NCI-H2081 treated with DMSO at 0.1 percent for 48 hours (cell line): ENCODE measurements at places on chromosomes 11 and 22.

DNA sequence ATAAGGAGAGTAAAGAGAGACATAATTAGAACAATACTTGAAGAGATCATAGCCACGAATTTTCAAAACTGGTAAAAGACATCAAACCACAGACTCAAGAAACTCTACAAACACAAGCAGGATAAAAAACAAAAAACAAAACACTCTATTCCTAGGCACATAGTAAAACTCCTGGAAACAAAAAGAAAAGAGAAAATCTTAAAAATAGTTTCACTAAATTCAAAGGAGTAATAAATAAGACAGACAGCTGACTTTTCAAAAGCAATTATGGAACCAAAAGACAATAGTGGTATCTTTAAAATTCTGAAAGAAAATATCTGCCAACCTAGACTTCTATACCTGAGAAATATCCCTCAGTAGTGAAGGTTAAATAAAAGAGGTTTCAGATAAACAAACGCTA, 9.2 kb upstream of the NARS2 start:
- DNase-seq, result no peak

GRCh38 chr22:22872722-22873708, 14.6 kb upstream of the IGLL5 start:
- no peak for DNase-seq

DNA sequence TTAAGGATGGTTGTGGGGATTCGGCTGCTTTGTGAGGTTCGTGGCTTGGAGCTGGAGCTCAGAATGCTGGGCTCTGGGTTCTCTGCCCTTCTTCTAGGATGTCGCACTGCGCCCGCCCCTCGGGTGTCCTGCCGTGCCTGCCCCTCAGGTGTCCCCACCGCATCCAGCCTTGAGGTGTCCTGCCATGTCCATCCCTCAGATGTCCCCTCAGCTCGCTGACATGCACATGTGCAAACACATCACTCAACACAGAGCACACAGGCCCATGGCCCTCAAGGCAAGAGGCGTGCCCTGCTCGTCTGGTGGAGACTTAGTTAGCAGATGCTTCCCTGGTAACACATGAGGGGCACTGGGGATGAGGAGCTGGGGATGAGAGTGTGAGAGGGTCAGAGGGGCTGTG, 359.3 kb downstream of the TBC1D22A start:
- no peak for DNase-seq

DNA sequence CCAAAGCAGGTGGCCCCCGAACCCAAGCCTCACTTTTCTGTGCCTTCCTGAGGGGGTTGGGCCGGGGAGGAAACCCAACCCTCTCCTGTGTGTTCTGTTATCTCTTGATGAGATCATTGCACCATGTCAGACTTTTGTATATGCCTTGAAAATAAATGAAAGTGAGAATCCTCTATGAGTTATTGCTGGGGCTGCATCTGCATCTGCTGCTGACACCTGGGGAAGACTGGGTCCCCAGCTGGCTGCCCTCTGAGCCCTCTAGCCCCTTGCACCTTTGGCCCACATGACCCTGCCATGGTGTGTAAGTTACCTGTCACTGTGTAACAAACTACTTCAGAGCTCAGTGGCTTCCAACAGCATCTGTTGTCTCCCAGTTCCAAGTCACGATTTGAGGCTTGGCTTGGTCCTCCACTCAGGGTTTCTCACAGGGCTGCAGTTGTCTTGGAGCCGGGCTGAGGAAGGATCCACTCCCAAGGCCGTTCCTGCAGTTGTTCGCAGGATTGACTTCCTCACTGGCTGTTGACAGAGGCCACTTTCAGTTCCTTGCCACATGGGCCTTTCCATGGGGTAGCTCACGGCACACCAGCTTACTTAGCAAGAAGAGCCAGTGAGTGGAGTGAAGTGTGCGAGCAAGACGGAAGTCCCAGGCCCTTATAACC, 13.5 kb upstream of the UVRAG start:
- no peak for DNase-seq

DNA sequence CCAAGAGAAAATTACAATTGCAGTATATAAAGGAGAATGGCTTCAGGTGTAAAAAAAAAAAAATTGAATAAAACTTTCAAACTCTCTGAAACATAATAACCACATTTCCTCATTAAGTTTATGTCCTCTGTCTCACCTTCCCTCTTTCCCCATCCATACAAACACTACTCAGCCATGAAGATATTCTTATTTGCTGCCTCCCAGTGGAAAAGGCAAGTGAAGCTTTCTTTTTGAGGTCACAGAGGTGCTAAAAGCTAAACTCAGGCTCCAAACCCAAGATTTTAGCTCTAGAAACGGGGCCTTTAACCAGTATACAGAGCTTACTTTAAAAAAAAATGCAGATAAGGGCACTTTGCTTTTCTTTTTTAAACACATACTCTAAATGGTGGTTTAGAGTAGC, 1568.5 kb downstream of the FAM181B start:
- no peak for DNase-seq

GRCh38 chr22:48644997-48645396, 1182.7 kb downstream of the BRD1 start:
- DNase-seq, result no peak

DNA sequence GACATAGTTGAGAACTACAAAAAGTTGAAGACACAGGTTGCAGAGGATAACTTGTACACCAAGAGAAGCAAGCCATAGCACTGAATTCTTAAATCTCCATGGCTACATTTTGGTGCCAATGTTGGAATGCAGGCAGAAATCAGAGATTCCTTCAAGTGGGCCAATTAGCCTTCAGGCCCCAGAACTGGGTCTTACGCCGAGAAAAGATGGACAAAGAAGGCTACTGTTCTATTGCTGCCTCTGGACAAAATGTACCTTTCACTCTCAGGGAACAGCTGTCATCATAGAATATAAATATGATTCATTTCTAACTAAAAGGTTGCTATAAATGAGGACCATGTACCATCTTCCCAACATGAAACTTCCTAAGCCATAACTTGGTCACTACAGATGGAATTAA, 13.7 kb downstream of the TMEM216 start:
- no peak for DNase-seq

- no peak for DNase-seq
These were observed 1.2 kb upstream of the CCDC117 start for GRCh38 chr22:28771195-28771791.

GRCh38 chr11:64233913-64234586, at the start of gene VEGFB:
TSS of gene VEGFB (plus strand) at chr11:64234584. CDS start at chr11:64234834, 250 bp downstream.
- DNase-seq, result no peak

GRCh38 chr11:72758690-72759389, 6.6 kb upstream of the ARAP1 start:
- DNase-seq, result no peak

DNA sequence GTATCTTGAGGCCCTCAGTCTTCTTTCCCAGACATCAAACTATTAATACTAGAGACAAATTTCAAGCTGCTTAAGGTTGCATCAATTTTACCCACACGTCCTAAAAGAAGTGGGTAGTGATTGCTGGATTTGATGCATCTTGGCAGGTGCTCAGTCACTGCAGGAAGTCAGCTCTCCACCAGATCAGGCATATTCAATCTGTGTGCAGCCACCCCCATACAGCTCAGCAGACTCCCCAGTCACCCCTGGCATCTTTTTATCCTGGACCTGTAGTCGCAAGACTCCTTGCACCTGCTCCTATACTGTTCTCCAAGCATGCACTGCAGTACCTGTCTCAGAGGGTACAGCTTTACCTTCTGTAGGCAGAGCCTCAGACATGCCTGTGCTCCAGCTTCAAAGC, 343.1 kb upstream of the ISX start:
- DNase-seq, result no peak

- DNase-seq, result no peak
These were observed 538.9 kb upstream of the API5 start for GRCh38 chr11:42772886-42773285.

DNA sequence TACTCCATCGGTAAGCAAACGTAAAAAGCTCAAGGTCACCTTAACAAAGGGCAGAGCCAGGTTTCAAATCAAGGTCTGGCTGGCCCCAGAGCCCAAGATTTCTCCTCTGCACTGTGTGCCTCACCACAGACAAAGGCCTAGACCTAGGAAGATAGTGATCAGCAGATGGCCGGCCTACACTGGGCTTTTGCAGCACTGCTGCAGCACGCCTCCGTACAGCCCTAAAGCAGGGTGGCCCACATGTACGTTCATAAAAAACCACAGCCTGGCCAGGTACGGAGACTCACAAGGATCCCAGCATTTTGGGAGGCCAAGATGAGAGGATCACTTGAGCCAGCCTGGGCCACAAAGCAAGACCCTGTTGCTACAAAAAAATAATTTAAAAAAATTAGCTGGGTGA, 106.3 kb upstream of the PITPNB start:
- no peak for DNase-seq

- no peak for DNase-seq
These were observed 1.4 kb downstream of the FAM111A start for GRCh38 chr11:59144096-59144495.

- no peak for DNase-seq
These were observed 10.1 kb downstream of the SYT12 start for GRCh38 chr11:67032830-67033551.

- DNase-seq, result no peak
These were observed at the start of gene CARD10 for GRCh38 chr22:37519268-37520195. TSS of gene CARD10 (minus strand) at chr22:37519415. CDS start at chr22:37519200, 215 bp downstream.

DNA sequence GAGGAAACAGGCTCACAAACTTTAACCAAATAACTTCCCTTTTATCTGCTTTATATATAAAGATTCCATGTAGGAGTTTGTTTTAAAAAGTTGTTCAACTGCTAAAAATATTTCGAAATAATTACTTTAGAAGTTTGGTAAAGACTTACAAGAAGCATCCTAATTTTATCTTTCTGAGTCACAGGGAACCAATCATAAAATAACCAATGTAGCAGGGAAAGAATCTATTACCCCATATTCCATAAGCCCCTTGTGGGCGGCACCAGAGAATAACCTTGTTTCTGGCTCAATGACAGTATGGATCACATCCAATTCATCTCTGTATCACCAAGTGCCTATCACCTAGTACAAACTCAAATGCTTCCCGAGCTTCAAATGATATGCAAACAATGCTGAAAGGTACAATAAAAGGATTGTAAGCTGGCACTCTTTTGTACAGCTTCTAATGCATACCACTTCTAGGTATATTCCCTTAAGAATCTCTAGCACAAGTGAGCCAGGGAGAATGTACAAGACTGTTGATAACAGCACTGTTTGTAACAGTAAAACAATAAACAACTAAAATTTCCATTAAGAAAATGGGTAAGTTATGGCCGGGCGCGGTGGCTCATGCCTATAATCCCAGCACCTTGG, 158.4 kb downstream of the ATG16L2 start:
- no peak for DNase-seq

- DNase-seq, result peak; percentile 96
These were observed 627.3 kb upstream of the KIRREL3 start for GRCh38 chr11:127627629-127628457.

DNA sequence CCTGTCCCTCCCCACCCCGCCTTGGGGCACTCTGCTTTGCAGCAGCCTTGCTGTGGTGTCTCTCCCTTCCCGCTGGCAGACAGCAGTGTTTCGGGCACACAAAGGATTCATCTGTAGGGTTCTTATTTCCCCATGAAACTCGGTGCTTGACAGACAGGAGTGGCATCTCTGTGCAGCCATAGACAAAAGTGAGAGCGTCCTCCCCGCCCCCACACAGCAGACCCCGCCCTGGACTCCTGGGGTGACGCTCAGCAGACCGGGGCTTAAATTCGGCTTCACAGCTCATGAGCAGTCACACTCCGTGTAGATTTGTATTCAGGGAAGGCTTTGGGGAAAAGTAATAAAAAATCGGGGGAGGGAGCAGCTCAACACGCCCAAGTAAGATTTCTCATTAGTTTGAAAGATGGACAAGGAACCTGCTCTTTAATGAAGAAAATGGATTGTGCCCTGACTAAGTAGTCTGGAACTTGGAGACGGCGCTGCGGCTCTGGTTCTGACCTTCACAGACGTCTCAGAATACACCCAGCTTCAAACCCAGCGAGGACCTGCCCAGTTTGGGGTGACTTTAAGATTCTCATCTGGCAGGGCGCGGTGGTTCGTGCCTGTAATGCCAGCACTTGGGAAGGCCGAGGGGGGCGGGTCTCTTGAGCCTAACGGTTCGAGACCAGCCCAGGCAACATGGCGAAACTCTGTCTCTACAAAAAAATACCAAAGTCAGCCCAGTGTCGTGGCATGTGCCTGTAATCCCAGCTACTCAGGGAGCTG, 136.0 kb downstream of the CACNA1I start:
- no peak for DNase-seq

DNA sequence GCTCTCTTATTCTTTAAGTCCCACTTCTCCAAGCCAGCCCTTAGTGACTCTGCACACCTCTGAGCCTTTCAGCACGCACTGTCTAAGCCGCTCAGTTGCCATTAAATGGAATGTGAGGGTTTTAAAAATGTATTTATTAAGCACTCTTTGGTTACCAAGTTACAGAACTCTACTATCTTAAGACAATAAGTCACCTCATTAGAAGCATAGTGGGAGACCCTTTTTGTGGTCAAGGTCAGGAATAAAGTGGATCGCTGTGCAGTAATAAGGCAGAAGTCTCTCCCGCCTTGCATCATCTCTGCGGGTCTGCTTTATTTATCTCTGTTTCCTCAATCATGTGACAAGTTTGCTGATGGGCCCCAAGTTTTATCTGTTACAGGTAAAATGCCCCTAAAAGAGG, 11.9 kb downstream of the SLC25A18 start:
- DNase-seq, result no peak

DNA sequence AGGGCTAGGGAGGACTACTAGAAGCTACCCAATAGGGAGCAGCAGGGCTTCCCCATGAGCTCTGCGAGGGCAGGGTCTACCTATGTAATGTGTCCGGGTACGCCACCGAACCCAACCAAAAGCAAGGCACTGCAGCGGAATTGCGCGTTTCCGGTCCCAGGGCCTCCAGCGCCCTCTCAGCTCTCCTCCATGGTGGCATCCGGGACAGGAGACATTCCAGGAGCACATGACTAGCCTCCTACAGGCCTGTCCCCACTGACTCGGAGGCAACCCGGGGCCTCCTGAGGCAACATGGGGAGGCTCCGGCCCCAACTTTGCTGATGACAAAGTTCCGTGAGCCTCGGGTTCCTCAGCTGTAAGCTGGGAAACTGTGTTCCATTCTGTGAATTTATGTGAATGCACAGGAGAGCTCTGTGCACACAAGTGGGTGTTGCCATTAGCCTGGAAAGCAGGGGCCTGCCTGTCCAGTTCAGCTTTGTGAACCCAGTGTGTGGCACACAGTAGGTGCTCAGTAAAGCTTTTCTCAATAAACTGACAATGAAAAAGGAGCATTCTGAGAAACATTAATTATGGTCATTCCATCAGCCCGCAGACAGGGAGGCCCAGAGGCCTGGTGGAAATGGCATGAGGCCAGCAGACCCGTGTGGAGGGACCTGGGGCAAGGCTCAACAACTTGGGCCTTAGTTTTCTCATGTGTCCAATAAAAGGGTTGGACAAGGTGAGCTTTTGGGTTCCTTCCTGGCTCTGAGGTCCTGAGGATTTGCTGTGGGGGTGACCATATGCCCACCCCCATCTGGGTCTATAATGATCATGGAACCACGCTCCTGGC, 50.3 kb downstream of the CHRDL2 start:
- DNase-seq, result no peak

GRCh38 chr22:41070665-41071331, 21.6 kb upstream of the EP300 start:
- DNase-seq, result no peak

- DNase-seq, result no peak
These were observed 1.3 kb upstream of the DGKZ start for GRCh38 chr11:46345881-46346484.

GRCh38 chr11:122354025-122354697, 238.1 kb upstream of the BLID start:
- DNase-seq, result no peak
